ENCODE measurements at places on chromosomes 7 and 10.

DNA sequence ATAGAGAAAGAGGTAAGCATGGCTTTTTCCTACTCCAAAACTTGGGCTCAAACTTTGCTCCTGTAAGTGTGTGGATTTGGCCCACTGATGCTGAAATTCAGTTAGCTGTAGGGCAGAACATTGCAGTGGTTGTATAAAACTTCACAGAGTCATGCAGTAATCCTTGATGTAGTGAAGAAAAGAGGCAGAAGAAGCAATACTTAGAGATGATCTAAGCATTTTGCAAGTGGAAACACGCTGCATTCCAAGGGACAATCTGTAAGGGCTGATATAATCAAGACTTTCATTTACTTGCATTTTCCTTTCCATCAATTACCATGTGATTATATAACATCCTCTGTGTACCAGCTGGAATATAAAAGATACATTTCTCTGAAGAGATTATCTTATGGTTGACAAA is 338.8 kb downstream of the DNAJB9 start:
- no peak for DNase-seq

GRCh38 chr7:38189231-38189938 is 11.3 kb downstream of the STARD3NL start:
- no peak for DNase-seq

- DNase-seq: no peak
Measured at GRCh38 chr10:80176526-80176925, 28.8 kb downstream of the ANXA11 start.

- no peak for DNase-seq
Measured at GRCh38 chr10:104307576-104308438, 30.5 kb downstream of the ITPRIP start.

- DNase-seq: no peak
Measured at GRCh38 chr7:122136078-122136477, 8.0 kb downstream of the AASS start.

- no peak for DNase-seq
Measured at GRCh38 chr10:110739811-110740271, 95.7 kb downstream of the RBM20 start.

GRCh38 chr7:116534790-116535189 is 10.0 kb downstream of the CAV1 start:
- no peak for DNase-seq

GRCh38 chr10:88138319-88138848 is 275.0 kb downstream of the PTEN start:
- no peak for DNase-seq

GRCh38 chr10:75532253-75532924 is 101.0 kb downstream of the LRMDA start:
- no peak for DNase-seq

GRCh38 chr7:99719996-99720769 is 14.8 kb downstream of the CYP3A7 start:
- DNase-seq: no peak

DNA sequence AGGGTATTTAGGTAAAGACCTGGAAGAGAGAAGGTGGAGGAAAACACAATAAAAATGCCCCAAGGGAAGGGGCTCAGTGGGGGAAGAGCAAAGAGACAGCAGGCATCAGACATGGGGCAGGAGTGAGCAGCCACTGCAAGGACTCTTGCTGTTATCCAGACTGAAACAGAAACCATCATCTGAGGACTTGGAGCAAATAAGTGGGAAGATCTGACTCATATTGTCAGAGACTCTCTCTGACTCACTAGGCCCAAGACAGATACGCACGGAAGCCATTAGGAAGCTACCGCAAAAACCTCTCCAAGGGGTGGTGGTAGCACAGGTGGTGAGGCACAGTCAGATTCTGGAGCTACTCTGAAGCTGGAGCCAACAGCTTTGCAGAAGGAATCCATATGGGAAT is 110.7 kb downstream of the RNF32 start:
- no peak for DNase-seq

- DNase-seq: no peak
Measured at GRCh38 chr10:89481662-89482061, 53.7 kb downstream of the SLC16A12 start.

DNA sequence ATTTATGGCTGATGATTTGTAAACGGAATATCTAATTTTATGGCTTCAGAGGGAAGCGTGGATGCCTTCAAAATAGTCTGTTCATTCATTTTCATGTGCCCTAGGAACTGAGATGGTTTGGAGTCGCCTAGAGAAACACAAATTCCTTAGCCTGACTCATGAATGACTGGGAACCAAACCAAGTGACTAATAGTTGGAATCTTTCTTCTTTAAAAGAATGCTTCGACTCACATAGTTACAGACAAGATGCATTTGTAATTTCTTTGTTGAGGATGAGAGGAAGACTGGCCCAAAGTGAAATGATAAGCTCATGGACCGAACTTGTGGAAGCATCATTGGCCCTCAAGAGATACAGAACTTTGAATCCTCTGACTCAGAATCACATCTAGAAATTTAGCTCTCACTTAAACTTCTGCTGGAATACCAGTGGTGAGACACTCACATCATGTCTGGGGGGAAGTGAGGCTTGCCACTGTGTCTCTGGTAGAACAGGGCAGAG is 1107.2 kb downstream of the NRG3 start:
- no peak for DNase-seq
